Mammary epithelial cell (primary cell): ENCODE measurements at places on chromosomes 3 and 15.

GRCh38 chr3:180295811-180296210 lies 259.1 kb upstream of the PEX5L start:
- DNase-seq = peak; percentile 51

DNA sequence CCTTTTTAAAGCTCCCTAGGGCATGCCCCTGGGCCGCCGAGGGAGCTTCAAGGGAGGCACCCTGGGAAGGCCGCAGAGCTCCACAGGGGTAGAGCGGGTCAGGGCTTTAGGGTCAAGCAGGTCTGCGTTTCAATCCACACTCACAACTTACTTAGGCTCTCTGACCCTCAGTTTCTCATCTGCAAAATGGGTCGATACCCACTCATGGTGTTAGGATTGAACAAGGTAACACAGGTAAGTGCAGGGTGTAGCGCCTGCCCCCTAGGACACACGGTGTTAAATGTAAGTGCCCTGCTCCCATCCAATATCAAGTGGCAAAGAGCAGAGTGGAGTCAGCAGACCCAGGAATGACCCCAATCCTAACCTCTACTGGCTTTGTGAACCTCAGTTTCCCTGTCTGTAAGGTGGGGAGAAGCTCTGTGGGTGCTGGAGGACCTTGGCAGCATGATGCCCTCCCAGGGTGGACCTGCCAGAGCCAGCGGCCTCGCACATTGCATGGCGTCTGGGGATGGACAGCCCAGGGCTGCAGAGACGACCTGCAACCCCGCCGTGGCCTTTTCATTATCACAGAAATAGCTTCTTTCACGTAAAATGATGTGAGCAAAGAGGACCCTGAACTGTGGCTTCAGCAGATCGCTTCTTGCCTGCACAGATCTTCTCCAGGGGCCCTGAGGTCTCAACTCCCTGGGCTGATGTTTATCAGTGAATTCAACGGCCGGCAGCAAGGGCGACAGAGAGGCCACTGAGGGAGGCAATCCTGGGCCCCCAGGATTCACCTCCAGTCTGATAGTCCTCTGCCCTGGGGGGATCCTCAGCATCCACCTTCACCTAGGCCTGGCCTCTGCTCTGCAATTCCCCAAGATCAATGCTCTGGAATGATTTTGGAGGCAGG lies 138.5 kb downstream of the CHSY1 start:
- no peak for DNase-seq

GRCh38 chr15:80404761-80405553 lies 775 bp downstream of the ARNT2 start:
- no peak for DNase-seq

- no peak for DNase-seq
Observed at GRCh38 chr3:43490640-43491185, 131.1 kb downstream of the ANO10 start.

DNA sequence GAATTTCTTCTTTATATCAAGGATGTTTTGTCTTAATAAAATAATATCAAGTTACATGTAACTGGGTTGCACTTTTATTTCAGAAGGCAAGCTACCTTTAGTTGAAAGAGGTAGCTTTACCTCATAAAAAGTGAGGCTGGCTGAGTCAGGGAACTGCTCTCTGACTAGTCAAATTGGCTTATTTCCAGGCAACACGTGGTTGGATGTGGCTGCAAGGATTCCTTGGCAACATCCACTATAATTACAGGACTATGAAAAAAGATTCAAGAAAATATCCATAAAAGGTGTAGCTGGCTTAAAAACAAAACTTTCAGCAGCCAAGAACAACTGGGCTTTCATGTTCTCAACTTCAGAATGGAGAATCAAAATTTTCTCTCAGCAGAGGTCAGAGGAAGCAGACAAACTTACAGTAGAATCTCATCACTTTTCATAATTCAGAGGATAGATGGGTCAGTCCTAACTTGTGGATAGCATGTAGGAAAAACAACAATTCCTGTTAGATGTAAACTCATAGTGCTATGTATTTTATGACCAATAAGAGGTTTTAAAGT lies 779.1 kb downstream of the MECOM start:
- DNase-seq = peak; percentile 91

- no peak for DNase-seq
Observed at GRCh38 chr3:108907194-108907593, 46.5 kb downstream of the GUCA1C start.

DNA sequence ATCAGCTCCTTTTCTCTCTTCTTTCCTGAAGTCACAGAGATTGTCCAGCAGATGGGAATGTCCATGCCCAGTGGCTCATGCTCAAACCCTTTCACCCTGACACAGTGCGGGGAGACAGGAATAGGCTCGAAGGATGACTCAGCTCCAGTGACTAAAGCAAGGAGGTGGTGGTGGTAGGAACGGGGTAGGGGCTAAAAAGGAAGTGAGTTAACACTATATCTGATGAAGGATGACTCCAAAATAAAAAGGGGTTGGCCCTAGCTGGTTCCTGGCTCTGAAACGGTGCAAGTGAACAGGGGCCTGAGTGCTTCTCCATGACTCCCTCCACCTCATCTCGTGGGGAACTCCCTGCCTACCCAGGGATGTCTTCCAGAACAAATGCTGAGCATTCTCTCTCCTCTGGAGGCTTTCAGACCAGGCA lies 167.4 kb upstream of the LPP start:
- DNase-seq = peak; percentile 95

DNA sequence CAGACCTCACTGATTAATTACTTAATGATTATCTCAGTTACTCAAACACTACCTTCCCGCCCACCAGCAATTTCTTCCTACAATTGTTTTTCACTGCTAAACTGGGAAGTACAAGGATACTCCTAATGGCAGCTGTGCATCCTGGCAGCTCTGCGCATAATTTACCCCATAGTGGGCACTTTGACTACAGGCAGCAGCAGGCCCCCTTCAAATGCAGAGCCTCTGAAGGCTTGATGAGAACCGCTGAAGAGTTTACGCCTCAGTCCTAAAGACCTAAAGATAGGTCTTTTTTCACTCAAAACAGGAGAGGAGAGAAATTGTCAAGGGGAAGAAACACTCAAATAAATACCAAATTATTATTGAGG lies 10.7 kb downstream of the CCDC32 start:
- DNase-seq = no peak

DNA sequence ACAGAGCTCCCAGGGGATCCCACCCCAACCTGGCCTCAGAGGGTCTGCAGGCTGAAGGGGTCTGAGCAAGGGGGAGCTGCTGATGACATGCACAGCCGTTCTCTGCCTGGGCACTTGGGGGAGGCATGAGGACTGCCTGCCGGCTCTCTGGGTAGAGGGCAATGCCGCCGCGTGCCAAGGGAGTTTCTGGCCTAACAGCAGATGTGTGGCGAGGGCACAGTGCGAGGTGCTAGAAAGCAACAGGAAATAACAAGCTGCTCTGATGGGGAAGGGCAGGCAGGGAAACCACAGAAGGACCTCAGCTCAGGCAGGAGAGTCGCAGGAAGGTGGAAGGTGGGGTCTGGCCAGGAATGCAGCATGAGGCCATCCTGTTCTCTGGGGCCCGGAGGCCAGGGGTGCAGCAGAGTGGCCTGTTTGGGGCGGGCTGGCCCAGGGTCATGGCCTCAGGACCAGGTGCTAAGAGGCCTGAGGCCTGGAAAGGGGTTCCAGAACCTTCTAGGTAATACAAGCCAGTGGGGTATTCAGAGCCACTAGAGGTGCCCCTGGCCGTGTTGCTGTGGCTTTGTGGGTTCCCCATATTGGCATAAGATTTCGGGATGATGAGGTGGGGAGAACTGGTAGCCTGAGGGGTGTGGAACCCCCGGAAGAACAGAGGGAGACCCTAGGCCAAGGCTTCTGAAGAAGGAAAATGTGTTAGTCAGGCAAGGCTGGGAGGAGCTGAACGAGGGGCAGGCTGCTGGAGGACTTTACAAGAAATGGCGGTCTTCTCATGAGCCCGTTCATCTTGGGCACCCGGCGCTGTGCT lies 41.2 kb downstream of the RGMA start:
- DNase-seq = no peak

GRCh38 chr15:63231706-63232105 lies 42.3 kb downstream of the RAB8B start:
- no peak for DNase-seq

DNA sequence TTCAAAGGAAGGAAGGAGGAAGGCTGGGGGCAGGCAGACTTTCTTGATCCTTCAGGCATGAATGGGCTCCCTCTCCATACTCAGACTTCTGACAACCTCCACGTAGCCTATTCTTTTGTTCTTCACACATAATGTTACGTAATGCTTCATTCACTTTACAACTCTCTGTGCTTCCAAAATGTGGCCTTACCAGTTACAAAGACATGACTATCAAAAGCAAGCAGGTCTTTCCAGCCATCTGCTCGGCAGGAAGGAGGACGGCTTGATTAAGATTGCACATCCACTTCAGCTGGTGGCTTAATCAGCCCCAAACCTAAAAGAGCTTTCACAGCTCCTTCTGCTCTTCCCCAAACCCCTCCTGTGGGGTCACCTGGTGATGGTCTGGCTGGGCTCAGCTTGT lies 263.2 kb downstream of the XXYLT1 start:
- DNase-seq = no peak
